ENCODE measurements at places on chromosomes 5 and 9. TPM values are rescaled to one million over a fixed set of nuclear protein-coding genes. Genes with fewer than 3 reads are reported as not detected.

The CCL28 gene
- 0.86 TPM for total RNA-seq

The SPATA9 gene
- total RNA-seq, result not detected

The BTNL8 gene
- not detected for total RNA-seq

The IRGM gene
- not detected for total RNA-seq

The PRKAA1 gene
- 85.2 TPM for total RNA-seq

The TLX3 gene
- total RNA-seq, result not detected

The ITGA1 gene
- 11.5 TPM for total RNA-seq

The SH2D3C gene
- not detected for total RNA-seq

The SIGMAR1 gene
- total RNA-seq, result 244 TPM

The PCDHGA1 gene
- total RNA-seq, result not detected

The GRM6 gene
- total RNA-seq, result not detected

The GLRA1 gene
- total RNA-seq, result not detected

The GOLGA2 gene
- total RNA-seq, result 101 TPM

The CTXN3 gene
- not detected for total RNA-seq

The ADGRV1 gene
- not detected for total RNA-seq

The CATSPER3 gene
- under 0.01 TPM for total RNA-seq

The HAVCR2 gene
- total RNA-seq, result not detected

The RASGEF1C gene
- total RNA-seq, result not detected

The PRLR gene
- 11.5 TPM for total RNA-seq

The ACOT12 gene
- not detected for total RNA-seq

The PHYHD1 gene
- total RNA-seq, result 5.5 TPM

The RPL37 gene
- total RNA-seq, result 47.3 TPM

The LPAR1 gene
- 103 TPM for total RNA-seq

Data from myometrial cell (primary cell).